ENCODE measurements at places on chromosomes 6 and 20.

GRCh38 chr20:52738081-52738480, 234.1 kb upstream of the TSHZ2 start:
- DNase-seq: no peak

DNA sequence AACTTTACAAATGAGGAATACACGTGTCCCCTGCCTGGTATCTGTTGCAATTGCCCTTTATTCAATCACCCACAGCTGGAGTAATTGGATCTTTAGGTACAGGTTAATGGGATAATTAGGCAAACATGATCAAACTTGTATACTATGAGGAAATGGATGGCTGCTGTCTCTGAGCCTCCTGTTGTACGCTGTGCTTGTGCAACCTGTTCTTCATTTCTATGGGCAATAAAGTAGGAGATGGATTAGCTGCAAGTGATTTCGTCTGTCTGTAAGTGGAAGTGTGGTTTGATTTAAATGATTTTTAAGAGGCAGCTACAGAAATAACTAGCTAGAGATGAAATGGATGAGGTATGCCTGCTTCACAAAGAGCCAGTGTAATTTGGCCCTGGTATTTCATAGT, 474.1 kb downstream of the RNF144B start:
- DNase-seq: no peak

DNA sequence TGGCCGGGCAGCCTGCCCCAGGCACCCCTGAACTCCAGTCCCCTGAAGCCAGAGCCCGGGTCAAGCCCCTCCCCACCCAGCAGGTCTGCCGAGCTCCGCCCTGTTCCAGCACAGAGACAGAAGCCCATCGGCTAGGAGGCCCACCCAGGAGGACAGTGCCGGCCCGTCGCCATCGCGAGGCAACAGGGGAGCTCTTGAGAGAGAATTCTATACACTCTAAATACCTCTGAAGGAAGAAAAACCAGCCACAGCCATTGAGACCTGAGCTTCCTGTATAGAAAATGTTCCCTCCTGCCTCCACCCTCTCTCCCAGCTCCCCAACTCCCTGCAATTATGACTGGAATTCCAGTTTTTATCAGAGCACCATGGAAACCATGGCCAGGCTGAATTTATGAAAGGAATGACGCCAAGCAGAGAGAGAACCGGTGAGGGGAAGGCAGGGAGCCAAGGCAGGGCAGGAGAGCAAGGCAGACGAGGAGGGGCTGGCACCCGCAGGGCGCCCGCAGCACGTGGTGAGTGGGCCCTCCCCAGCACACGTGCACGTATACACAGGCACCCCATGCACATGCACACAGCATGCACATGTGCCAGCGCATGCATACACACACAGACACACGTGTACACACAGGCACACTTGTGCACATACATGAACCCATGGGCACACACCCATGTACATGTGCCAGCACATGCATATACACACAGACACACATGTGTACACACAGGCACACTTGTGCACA, 27.6 kb upstream of the MRGBP start:
- peak; percentile 39 for DNase-seq

DNA sequence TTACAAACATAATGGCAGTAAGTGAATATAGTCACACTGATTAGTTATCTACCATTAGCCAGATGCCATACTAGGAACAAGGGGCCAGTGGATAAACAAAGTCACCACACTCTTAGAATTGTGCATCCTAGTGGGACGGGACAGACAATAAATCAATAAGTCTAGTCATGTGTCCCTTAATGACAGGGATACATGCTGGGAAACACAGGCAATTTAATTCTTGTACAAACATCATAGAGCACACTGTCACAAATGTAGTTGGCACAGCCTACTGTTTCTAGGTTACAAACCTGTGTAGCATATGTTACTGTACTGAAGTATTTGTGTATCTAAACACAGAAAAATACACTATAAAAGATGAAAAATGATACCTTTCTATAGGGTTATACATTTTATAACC, 123.0 kb upstream of the FAM184A start:
- no peak for DNase-seq

DNA sequence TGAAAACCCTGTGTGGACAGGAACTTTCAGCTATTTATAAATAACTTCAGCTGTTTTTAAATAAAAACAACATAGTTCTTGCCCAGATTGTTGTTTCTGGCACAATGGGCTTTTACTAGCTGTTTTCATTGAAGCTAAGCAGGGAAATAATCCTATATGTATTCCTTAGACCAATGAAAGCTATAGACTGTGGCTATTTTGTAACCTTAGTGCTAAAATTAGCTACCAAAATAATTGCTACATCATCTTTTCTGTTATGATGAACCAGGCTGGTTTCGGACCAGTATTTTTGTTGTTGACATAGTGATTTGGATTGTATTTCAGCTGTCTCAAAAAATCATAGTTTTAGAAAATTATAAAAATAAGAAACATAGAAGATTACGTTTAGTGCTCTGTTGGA, 13.7 kb downstream of the PHF3 start:
- DNase-seq: peak; percentile 31

- no peak for DNase-seq
These were observed 454.3 kb upstream of the JARID2 start for GRCh38 chr6:14791526-14791925.

- DNase-seq: no peak
These were observed 92.3 kb upstream of the HCRTR2 start for GRCh38 chr6:55082021-55082420.

GRCh38 chr6:15511248-15512125, 151.3 kb downstream of the DTNBP1 start:
- DNase-seq: no peak

DNA sequence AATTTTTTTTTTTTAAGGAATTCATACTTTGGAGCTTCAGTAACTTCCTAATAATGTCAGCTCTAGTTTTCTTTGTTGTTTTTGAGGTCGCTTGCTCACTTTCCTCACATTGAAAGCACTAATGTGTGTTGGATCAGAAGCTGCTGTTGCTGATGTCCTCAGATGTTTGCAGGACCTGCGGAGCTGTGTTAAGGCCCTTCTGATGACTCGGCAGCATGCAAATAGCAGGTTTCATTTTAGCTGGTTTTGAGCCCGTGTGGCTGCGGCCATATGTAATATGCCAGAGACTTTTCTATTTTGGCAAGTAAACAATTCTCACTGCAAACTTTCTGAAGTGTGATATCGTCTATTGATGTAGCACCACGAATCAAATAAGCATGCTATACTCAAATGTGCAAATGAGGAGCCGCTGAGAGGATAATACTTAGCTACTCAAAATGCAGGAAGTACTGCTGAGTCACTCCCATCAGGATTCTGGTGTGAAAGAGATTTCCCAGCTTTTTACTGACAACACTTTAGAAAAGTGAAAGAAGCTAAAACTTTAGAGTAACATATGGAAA, 187.8 kb downstream of the SASH1 start:
- DNase-seq: peak; percentile 87

GRCh38 chr6:149261364-149262040, 56.0 kb upstream of the TAB2 start:
- no peak for DNase-seq

GRCh38 chr6:89117211-89118108, at the start of gene SRSF12:
TSS of gene SRSF12 (minus strand) at chr6:89118071. CDS start at chr6:89117887, 184 bp downstream.
- DNase-seq: peak; percentile 41

DNA sequence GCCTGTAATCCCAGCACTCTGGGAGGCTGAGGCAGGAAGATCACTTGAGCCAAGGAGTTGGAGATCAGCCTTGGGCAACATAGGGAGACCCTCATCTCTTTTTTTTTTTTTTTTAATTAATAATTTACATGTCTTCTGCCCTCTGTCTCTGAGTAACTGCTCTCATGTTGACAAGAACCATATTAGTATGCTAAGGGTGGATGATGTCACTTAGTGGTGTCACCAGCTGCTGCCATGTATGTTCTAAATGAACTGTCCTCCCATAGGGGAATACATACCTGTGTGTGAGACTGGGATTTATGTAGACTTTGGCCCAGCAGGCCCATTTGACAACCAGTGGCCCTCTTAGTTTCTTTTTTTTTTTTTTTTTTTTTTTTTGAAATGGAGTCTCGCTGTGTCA, 65.6 kb downstream of the SCAND1 start:
- no peak for DNase-seq

- no peak for DNase-seq
These were observed 40.5 kb downstream of the RRBP1 start for GRCh38 chr20:17641520-17641964.

DNA sequence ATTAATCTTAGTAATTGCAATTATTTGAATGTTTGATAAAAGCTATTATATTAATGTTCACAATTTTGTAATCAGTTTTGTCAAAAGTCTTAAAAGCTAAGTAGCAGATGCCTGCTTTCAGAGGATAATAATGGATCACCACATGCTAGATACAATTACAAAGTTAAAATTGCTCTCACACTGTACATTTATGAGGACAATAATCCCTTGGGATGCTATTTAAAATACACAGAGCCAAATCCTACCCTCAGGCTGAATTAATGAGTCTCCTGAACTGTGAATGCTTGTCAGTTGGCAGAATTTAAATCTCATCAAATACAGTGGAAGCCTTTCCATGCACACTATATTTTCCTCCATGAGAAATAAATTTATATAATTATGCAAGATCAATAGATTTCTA, 153.3 kb upstream of the SYNCRIP start:
- no peak for DNase-seq

DNA sequence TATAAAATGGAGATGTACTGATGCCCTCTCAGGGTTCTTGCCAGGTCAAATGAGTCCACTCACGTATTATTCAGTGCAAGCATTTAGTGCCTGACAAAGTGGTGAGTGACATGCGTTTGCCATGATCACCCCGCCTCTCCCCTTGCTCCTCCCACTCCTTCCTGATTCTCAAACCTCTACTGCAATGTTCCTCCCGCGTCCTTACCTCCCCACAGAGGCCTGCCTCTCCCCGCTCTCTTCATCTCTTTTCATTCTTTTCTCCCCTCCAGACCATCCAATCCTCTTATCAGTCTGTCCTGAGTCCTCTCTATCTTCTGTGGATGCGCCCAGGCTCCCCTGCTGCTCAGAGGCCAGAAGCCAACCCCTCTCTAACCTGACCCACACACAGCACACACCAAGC, 40.7 kb downstream of the KCNK5 start:
- no peak for DNase-seq

DNA sequence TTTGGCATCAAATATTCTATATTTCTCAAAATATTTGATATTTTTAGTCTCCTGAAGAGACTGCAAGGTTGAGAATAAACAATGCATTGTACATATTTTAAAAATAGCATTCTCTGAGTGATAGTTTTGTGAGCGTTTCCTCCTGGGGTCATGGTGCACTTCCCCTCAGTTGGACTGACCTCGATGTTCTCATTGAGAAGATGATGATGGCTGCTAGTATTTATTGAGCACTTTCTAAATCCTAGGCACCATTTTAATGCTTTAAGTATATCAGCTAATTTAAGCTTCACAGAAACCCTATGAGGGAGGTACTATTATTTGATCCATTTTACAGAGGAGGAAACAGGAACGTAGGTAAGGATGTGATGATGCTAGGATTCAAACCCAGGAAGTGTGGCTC, 18.2 kb downstream of the DSE start:
- DNase-seq: no peak

GRCh38 chr6:25535632-25536225, 116.3 kb upstream of the SCGN start:
- no peak for DNase-seq

DNA sequence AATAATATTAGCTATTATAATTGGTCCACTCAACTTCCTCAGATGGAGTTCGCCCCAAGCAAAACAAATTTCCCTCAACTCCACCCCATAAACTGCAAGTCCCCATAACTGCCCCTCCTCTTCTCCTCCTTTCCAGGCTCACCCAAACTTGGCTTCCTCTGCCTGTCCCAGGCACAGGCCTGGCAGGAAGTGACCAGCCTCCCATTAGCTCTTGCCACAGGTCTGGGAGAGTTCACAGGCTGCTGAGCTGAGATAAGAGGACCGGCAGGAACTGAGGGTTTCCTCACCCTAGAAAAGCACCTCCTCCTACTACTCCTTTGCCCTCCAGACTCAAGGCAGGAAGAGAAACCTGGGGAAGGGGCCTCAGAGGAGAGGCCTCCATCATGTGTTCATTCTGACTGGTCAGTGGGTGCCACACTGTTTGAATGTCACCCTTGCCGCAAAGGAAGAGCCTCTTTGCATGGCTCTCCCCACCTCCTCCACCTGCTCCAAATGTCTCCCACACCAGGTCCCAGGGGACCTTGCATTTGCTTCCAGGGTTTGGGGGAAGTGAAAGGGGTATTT, 24.5 kb upstream of the SMIM29 start:
- DNase-seq: peak; percentile 68

- DNase-seq: no peak
These were observed 9.2 kb upstream of the SIRPD start for GRCh38 chr20:1566701-1567100.

GRCh38 chr6:9933677-9934076, 481.2 kb downstream of the TFAP2A start:
- peak; percentile 2 for DNase-seq

GRCh38 chr20:35876033-35876320, 78.3 kb downstream of the SCAND1 start:
- DNase-seq: no peak

GRCh38 chr6:75657327-75657726, 55.6 kb downstream of the SENP6 start:
- no peak for DNase-seq

GRCh38 chr6:12084681-12085080, 72.6 kb downstream of the HIVEP1 start:
- no peak for DNase-seq

- no peak for DNase-seq
These were observed 55.5 kb downstream of the CD2AP start for GRCh38 chr6:47532981-47533585.

DNA sequence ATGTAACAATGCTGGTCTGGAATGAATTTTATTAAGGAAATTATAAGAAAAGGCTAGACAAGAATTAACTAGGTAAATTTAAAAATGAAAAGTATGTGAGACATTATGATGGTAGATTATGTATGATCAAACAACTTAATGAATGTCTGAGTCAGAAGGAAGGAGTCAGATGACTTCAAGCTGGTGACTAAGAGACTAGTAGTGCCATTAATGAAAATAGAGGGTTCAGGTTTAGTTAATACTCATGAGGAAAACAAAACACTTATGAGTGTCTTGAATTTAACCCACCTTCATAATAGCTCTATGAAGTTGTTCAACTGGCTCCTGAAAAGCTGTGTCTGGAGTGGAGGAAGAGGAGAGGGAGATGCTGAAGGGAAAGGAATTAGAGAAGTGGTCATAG, 256.3 kb downstream of the ADGRB3 start:
- DNase-seq: peak; percentile 0

- DNase-seq: no peak
These were observed 435.5 kb upstream of the NRSN1 start for GRCh38 chr6:23690453-23691049.
